Cardiac atrium fibroblast (primary cell): ENCODE measurements at places on chromosomes 5 and 9. TPM values are rescaled to one million over a fixed set of nuclear protein-coding genes. Genes with fewer than 3 reads are reported as not detected.

The RNF183 gene
- total RNA-seq, result not detected in 2 replicates

The NSD1 gene
- total RNA-seq, result 11.6 and 17.2 TPM in 2 replicates

The IRGM gene
- not detected in 2 replicates for total RNA-seq

The HSDL2 gene
- total RNA-seq, result 22.7 and 26.1 TPM in 2 replicates

The PTPN3 gene
- 2.2 and 3.1 TPM in 2 replicates for total RNA-seq

The TMEM171 gene
- total RNA-seq, result 9.9 and 12.5 TPM in 2 replicates

The ANKRD31 gene
- 0.54 TPM in 1 of 2 replicates, not detected in the other for total RNA-seq

The PTPRD gene
- total RNA-seq, result 0.90 and 1.8 TPM in 2 replicates

The PRPF4 gene
- total RNA-seq, result 22.4 and 27.8 TPM in 2 replicates

The PHF24 gene
- total RNA-seq, result not detected in 2 replicates

The FRRS1L gene
- 0.16 TPM in 1 of 2 replicates, not detected in the other for total RNA-seq

The MARCHF3 gene
- total RNA-seq, result 9.0 and 29.5 TPM in 2 replicates

The SCGB3A2 gene
- not detected in 2 replicates for total RNA-seq

The SLC6A7 gene
- not detected in 2 replicates for total RNA-seq

The C8G gene
- total RNA-seq, result not detected in 2 replicates

The NOXA1 gene
- 0.16 TPM in 1 of 2 replicates, not detected in the other for total RNA-seq
